Immature natural killer cell (primary cell): ENCODE measurements at places on chromosomes 7 and 10.
A peak's percentile ranks its signal among the peaks of the same experiment; 100 is the strongest.

GRCh38 chr7:149686011-149686410, 87.4 kb downstream of the ZNF467 start:
- no peak for DNase-seq

- DNase-seq, result no peak
Measured at GRCh38 chr7:77258014-77258413, 58.4 kb upstream of the FGL2 start.

- DNase-seq, result no peak
Measured at GRCh38 chr7:66419210-66419609, 209.5 kb upstream of the KCTD7 start.

GRCh38 chr7:51129527-51130472, 186.8 kb downstream of the COBL start:
- no peak for DNase-seq

DNA sequence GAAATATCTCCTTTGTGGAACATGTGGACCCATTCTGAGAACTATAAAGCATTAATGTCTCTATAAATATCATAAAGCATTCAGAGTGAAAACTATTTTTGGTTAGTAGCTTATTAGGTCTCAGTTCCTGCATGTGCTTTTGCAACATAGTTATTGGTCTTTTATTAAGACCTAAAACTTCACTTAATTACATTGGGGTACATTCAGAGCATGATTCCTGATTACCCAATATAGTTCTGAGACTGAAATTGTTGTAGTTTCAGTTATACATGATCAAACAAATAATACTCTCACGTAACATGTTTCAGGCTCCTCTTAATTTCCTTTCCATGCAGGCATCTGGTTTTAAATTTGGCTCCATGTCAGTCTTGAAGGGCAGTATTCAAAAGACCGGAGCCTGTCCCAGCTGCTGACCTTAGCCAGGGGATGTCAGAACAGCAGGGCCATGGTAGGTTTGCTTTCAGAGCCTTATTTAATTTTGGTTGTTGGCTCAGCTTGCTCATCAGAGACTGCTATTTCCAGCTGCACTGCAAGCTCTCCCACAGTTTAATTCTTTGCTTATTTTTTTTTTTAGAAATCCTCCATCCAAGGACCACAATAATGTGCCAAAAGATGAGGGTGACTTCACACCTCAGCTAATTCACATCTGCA, 447.8 kb upstream of the FZD8 start:
- DNase-seq, result no peak

- DNase-seq, result no peak
Measured at GRCh38 chr7:123715198-123715597, 33.6 kb downstream of the WASL start.

GRCh38 chr7:111975346-111975745, 230.9 kb downstream of the DOCK4 start:
- no peak for DNase-seq

DNA sequence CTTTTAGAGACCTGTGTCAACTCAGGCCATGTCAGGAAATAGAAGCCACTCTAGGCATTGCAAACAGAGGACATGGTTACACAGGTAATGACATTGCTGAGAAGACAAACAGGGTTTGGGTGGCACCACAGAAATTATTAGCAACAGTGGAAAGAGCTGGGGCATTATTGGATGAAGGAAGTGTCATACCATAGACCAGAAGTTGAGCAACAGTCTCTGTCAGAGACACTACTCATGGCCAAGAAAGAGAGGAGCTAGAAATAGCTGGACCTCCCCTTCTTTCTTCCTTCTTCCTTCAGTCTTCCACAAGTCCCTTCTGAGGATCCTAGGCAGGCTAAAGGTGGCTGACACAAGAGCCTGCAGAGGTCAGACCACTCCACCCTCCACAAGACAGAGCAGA, 4.2 kb upstream of the LIPA start:
- DNase-seq, result no peak

DNA sequence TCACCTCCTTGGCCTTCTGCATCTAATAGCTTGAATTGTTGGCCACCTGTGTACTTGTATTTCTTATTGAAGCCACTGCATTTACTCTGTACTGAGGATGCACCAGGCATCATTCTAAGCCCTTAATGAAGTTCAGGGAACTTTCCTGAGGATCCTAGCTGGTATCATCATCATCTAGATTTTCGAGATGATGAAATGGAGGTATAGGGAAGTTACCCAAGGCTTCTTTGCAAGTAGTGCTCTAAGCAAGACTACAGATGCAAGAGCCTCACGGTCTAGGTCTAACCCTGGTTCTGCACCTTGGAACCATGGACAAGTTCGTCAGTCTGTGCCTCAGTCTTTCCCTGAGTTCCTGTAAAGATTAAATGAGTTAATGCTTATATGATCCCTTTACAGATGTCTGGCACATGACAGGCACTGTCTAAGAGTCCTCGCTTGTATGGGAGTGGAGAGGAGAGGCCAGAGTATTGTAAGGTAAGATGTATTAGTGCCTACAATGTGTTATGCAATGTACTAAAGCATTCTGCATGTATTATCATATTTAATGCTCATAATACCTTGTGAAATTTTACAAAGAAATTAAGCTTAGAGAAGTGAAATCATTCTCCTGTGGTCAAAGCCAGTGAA, 145.1 kb downstream of the KCNMA1 start:
- no peak for DNase-seq

DNA sequence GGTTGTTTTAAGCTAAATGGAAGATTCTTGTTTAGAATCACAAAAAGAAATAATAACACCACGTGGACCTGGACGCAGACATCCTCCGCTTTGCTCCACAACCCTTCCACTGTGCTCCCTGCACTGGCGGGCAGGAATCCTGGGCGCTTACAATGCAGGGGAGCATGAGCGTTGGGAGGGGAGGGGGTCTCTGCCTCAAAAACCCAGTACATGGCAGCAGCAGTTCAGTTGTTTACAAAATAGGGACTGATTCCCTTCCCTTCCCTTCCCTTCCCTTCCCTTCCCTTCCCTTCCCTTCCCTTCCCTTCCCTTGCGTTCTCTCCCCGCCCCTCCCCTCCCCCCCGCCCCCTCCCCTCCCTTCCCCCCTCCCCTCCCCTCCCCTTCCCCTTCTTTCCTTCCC, 169.6 kb upstream of the ITGB1 start:
- no peak for DNase-seq

- no peak for DNase-seq
Measured at GRCh38 chr7:104961821-104962220, 52.2 kb upstream of the KMT2E start.

- peak; percentile 48 for DNase-seq
Measured at GRCh38 chr7:128904381-128905197, 5.9 kb downstream of the KCP start.

DNA sequence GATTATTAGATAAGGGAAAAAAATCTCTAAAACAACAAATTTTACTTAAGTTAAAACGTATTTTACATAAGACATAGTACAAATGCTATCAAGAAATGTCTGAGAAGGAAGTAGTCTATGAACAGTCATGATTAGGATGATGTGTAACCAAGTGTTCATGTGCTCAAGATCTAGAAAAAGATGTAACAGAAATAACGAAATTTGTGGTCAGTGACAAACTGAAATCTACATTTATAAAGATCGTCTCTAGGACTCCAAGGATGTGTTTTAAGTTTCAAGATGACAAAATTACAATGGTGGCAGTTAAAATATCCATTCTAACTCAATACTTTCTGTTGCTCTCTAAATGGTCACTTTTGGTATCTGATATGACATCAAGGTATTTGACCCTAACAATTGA, 17.2 kb downstream of the PPP3CB start:
- no peak for DNase-seq

GRCh38 chr7:90625562-90625961, 29.4 kb downstream of the CDK14 start:
- DNase-seq, result no peak

- no peak for DNase-seq
Measured at GRCh38 chr7:14858410-14858809, 44.1 kb downstream of the DGKB start.

- DNase-seq, result no peak
Measured at GRCh38 chr7:156026603-156027002, 214.3 kb upstream of the SHH start.

DNA sequence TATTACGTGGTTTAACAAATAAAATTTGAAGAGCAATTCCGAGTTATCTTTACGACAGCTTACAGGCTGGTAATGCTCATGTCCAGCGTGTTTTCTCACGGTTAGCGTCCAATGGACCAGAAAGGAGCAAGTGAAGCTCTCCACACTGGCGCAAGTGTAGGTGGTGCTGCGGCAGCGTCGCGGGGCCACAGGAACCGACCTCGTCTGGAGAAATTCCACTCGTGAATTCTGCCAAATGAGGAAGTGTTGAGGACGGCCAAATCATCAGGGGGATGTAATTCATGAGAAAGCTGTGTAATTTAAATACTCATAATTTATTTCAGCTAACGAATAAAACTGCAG, 350 bp upstream of the ZNF37A start:
- DNase-seq, result no peak

GRCh38 chr10:34816085-34816496, 995 bp upstream of the PARD3 start:
- DNase-seq, result no peak

DNA sequence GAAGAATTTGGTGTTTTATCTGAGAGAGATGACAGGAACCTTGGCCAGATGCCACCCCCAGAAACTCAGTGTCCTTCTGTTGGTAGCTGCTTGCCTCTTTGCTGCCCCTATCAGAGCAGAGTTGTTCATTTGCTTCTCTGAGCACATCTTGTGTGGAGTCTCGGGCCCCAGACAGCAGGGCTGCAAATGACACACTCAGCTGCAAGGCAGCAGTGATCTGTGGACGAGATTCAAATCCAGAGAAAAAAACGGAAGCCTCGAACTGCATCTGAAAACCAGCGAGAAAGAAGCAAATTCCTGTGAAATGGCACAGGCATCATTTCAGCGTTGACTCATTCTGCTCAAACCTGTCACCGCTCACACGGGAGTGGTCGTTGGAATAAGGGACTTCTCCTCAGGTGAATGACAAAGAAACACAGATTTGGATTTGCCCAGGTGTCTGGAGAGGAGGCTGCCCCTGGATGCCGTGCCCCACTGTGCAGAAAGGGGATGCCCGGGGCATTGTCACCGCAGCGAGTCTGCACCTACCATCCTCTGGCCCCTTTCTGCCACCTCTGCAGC, 144.7 kb downstream of the PFKFB3 start:
- DNase-seq, result no peak

DNA sequence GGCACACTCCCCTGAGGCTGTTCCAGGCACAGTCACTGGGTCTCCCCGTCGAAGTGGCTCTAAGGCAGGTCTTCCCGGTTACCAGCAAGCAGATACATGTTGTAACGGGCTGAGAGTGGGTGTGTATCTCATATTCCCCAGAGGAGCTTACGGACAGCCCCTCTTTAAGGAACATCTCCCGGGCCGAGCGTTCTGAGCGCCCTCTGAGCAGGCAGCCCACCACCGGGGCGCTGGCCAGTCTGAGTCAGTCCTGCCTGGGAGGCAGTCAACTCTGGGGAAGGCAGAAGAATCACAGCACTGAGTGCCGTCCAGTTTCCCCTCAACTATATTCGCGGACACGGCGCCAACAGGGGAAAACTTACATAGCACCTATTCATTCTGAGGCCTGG, 117.4 kb downstream of the LHPP start:
- no peak for DNase-seq

GRCh38 chr10:48193556-48193955, 80.9 kb downstream of the FRMPD2 start:
- no peak for DNase-seq

- DNase-seq, result peak; percentile 47
Measured at GRCh38 chr10:89327803-89328441, at the start of gene IFIT3. TSS of gene IFIT3 (plus strand) at chr10:89327997. CDS start at chr10:89328074, 77 bp downstream.

DNA sequence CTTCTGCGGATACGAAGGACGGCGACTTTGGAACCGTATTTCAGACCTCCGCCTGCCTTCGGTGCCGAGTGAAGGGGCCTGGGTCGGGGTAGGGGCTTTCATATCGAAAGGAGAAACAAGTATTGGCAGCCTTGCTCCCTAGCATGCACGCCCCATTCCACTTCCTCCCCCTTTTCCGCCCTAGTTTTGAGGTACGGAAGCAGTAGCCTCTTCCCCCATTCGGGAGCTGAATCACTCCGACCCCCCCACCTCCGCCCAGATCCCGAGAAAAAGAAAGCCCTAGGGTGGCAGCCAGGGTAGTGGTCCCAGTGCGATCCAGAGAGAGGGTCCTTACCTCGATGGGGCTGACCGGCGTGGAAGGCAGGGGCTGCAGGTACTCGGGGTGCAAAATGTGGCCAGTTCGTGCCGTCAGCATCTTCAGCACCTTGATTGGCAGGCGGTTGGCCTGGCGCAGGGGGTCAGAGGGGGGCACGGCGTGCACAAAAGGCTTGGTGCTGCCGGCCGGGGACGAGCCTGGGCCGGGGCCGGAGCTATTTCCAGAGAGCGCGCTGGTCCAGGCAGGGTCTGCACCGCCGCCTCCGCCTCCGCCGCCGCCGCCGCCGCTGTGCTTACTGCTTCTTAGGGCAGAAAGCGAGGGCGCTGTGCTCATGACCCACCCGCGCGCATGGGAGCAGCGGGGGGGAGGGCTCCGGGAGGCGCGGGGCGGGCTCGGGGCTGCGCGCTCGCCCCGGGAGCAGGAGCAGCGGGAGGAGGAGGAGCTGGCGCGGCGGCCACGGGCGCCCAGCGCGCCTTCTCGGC, 594 bp downstream of the ZNF503 start:
- no peak for DNase-seq

GRCh38 chr10:63470928-63471327, 5.2 kb upstream of the JMJD1C start:
- DNase-seq, result no peak

GRCh38 chr7:128171-129080, 63.9 kb upstream of the FAM20C start:
- DNase-seq, result no peak

- DNase-seq, result no peak
Measured at GRCh38 chr10:95508730-95509129, 52.4 kb downstream of the SORBS1 start.

DNA sequence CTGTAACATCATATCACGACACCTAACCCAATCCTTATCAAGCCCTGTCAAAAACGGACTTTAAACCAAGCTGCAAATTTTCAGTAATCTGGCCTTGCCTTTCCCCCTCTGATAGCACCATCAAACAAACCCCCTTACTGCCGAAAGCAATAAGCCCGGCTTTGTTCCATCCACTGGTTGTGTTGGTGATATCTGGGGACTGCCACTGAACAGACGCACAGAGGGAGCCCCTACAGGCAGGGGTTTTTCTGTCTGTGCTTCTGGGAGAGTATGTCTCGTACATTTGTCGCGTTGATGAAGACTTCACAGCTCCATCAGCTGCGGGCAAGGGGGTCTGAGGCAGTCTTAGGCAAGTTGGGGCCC, 550 bp upstream of the PLAU start:
- no peak for DNase-seq
